ENCODE measurements at places on chromosomes 11 and 22. TPM values are rescaled to one million over a fixed set of nuclear protein-coding genes. Genes with fewer than 3 reads are reported as not detected.

- no peaks in the 10 kb centered on the region for H3K27me3 ChIP-seq
- no peak overlapping the region for H3K27ac ChIP-seq
- H3K4me3 ChIP-seq = no peak overlapping the region
- no peak for DNase-seq
- no peaks in the 10 kb centered on the region for H3K4me1 ChIP-seq
These were observed 56.7 kb downstream of the CABIN1 start for GRCh38 chr22:24067587-24068376.

- H3K27ac ChIP-seq = no peak overlapping the region
- H3K36me3 ChIP-seq = no peaks in the 10 kb centered on the region
- H3K4me3 ChIP-seq = no peak overlapping the region
- peaks cover 69% of the 10 kb centered on the region for H3K4me1 ChIP-seq
These were observed 13.4 kb downstream of the ABTB2 start for GRCh38 chr11:34344410-34344767.

The TMPRSS5 gene
- 0.33 TPM for total RNA-seq

- H3K4me3 ChIP-seq = no peak overlapping the region
- H3K4me1 ChIP-seq = no peaks in the 10 kb centered on the region
- peaks cover 3% of the 10 kb centered on the region for H3K36me3 ChIP-seq
- no peak overlapping the region for H3K27ac ChIP-seq
- H3K27me3 ChIP-seq = peaks cover 8% of the 10 kb centered on the region
These were observed 7.2 kb downstream of the LMNTD2 start for GRCh38 chr11:553083-553987.

- no peak overlapping the region for H3K4me3 ChIP-seq
- peaks cover 1% of the 10 kb centered on the region for H3K36me3 ChIP-seq
- no peak for DNase-seq
- peaks cover 17% of the 10 kb centered on the region for H3K4me1 ChIP-seq
- H3K27me3 ChIP-seq = no peaks in the 10 kb centered on the region
- no peak overlapping the region for H3K27ac ChIP-seq
These were observed 229.3 kb downstream of the CASP12 start for GRCh38 chr11:104668797-104669463.

GRCh38 chr11:33560729-33561128 is 139.9 kb downstream of the C11orf91 start:
- H3K4me1 ChIP-seq = peaks cover 11% of the 10 kb centered on the region
- no peaks in the 10 kb centered on the region for H3K27me3 ChIP-seq
- no peak overlapping the region for H3K27ac ChIP-seq
- DNase-seq = no peak

- H3K27ac ChIP-seq = no peak overlapping the region
- DNase-seq = no peak
- H3K4me3 ChIP-seq = no peak overlapping the region
- no peaks in the 10 kb centered on the region for H3K4me1 ChIP-seq
- peaks cover 49% of the 10 kb centered on the region for H3K36me3 ChIP-seq
These were observed 67.8 kb downstream of the CEP164 start for GRCh38 chr11:117395476-117395875.

The MAJIN gene
- not detected for total RNA-seq

The HSCB gene
- 11.6 TPM for total RNA-seq

DNA sequence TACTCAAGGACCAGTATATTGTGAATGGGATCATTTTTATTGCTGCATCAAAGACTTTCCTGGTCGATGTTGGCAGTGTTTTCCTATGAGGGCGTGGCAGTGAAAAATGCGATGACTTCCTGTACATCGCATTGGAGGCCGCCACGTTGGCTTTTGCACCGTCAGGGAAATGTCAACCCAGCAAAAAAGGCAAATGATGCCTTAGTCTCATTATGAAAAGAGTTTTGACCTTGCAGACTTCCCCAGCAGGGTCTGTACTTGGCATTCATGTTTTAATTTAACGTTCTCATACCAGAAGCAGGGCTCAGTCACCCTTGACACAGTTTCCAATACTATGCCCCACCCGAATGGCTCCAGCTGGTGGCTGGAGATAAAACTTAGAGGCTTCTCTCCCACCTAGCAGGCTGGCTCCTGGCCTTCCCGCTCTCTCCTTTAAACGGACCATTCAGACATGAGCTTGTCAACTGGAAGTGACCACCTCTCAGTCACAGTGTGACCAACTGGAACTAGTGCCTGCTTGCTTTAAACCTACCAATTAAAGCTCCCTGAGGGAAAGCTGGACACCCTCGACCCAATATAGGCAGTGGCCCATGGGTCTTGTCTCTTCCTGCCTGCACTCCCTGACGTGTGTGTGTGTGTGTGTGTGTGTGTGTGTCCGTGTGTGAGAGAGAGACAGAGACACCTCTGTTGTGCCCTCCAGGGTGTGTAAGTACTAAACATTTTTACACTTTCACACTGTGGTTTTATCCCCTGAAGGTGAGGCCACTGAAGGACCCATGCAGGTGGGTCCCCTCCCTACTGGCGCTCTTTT is 8.7 kb upstream of the GDPD5 start:
- H3K27ac ChIP-seq = no peak overlapping the region
- H3K4me1 ChIP-seq = peaks cover 14% of the 10 kb centered on the region
- H3K27me3 ChIP-seq = peaks cover 2% of the 10 kb centered on the region
- no peak overlapping the region for H3K4me3 ChIP-seq
- DNase-seq = no peak

DNA sequence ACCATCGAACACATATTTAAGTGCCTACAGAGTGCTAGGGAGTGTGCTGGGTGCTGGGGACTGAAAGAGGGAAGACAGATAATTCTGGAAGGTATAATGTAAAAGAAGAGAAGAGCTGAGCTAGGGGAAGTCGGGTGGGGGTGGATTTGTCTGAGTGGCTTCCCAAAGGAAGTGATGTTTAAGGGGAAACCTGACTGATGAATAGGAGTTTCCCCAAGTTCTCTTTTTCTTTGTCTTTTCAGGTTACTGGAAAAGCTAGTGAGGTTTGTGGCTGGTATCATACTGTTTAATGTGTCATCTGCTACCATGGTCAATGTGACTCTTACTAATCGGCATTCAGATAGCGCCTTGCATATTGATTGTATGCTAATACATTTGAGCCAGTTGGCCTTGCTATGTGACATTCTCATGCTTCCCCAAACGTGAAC is 151.6 kb upstream of the MTMR2 start:
- H3K27me3 ChIP-seq = no peaks in the 10 kb centered on the region
- H3K36me3 ChIP-seq = no peaks in the 10 kb centered on the region
- DNase-seq = no peak
- H3K4me3 ChIP-seq = no peak overlapping the region
- peak overlapping the region; percentile 22 for H3K27ac ChIP-seq

- no peaks in the 10 kb centered on the region for H3K4me1 ChIP-seq
- no peak overlapping the region for H3K27ac ChIP-seq
- DNase-seq = no peak
- H3K27me3 ChIP-seq = peaks cover 15% of the 10 kb centered on the region
These were observed 334.0 kb upstream of the ARHGAP42 start for GRCh38 chr11:100353083-100353482.

DNA sequence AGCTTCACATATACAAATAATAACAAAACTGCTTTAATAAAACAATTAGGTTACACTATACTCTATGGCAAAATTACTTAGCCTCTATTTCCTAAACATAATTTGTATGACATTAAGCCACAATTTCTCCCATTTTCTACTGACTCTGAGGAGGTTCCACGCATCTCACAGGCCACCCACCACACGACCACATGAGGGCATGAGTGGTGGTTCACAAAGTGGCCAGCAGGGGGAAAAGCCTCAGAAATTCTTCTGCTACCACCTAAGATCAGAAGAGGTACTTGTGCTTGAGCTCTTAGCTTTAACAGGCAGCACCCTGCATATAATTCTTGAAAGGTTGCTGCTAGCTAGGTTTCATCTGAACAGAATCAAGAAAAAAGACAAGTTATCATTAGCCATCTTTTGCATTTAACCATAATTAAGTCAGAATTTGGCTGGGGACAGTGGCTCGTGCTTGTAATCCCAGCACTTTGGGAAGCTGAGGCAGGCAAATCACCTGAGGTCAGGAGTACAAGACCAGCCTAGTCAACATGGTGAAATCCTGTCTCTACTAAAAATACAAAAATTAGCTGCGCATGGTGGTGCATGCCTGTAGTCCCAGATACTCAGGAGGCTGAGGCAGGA is 7.7 kb downstream of the LPXN start:
- no peaks in the 10 kb centered on the region for H3K4me1 ChIP-seq
- no peak overlapping the region for H3K27ac ChIP-seq
- H3K27me3 ChIP-seq = no peaks in the 10 kb centered on the region
- DNase-seq = no peak
- H3K4me3 ChIP-seq = no peak overlapping the region

- H3K36me3 ChIP-seq = peaks cover 30% of the 10 kb centered on the region
- H3K4me3 ChIP-seq = no peak overlapping the region
- no peak for DNase-seq
- H3K4me1 ChIP-seq = no peaks in the 10 kb centered on the region
- no peak overlapping the region for H3K27ac ChIP-seq
- H3K27me3 ChIP-seq = no peaks in the 10 kb centered on the region
These were observed 20.8 kb upstream of the ATP5MG start for GRCh38 chr11:118380571-118380970.

DNA sequence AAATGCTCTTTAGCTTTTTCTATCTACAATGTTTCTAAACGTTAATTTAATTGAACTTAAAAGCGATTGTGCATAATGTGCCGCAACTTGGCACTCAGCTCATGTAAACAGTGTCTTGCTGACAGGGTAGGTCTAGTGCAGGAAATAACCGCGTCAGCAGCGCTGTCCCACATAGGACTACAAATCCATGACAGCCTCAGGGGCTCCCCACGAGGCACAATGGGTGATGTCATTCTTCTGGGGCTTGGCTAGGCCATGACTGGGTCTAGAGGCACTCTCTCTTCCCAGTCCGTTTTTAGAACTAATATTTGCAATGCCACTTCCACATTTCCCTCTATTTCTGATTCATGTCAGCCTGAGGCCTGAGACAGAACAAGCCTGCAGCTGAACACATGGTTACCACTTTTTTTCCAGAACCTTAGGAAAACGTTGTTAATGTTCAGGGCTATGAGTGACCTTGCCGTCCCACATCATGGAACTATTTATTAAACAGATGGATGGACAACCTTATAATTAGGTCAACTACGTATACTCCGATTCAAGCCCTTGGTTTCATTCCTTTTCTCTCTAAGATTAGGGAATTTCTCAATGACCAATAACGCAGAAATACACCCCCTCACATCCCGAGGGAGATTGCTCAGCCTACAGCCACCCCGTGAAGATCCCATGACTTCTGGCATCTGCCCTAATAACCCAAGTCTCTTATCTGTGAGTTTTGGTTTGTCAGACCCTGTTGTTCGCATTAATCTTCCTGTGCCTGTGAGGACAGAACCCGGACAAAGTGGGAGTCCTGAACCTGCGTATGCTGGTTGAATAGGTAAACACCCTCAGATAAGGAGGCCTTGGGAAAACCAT is 19.4 kb upstream of the SNX32 start:
- DNase-seq = no peak
- H3K4me3 ChIP-seq = no peak overlapping the region
- peaks cover 4% of the 10 kb centered on the region for H3K27me3 ChIP-seq
- no peak overlapping the region for H3K27ac ChIP-seq
- peaks cover 14% of the 10 kb centered on the region for H3K4me1 ChIP-seq
- H3K36me3 ChIP-seq = peaks cover 4% of the 10 kb centered on the region

DNA sequence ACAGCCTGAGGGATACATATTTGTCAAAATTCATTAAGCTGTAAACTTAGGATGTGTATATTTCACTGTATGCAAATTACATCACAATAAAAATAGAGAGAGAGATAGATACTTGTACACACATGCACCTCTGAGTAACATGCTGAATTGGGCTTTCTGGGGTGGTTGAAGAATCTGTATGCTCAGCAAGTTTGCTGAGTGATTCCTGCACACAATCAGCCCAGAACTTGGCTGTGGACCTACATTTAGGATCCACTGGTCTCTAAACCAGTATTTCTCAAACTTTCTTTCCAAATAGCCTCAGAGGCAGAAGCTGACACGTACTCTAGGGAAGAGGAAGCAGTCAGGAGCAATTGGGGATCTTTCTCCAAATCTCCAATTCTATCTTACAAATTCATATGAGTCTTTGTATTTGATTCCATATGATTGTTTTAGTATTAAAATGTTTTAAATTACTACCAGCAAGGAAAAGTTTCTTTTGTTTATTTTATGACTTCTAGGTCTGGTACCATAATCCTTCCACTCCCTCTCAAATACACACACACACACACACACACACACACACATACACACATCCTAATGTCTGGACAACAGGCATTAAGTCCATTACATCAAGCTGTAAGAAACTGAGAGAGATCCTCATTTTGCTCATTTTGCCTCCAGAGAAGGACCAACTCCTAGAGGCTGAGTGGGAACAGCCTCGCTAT is 20.0 kb downstream of the SYT13 start:
- H3K36me3 ChIP-seq = peaks cover 1% of the 10 kb centered on the region
- no peak overlapping the region for H3K4me3 ChIP-seq
- no peak for DNase-seq
- H3K4me1 ChIP-seq = peaks cover 43% of the 10 kb centered on the region

The ZNF214 gene
- total RNA-seq = 1.4 TPM

GRCh38 chr11:76041208-76041607 is 165.1 kb downstream of the WNT11 start:
- H3K27ac ChIP-seq = no peak overlapping the region
- H3K4me3 ChIP-seq = no peak overlapping the region

DNA sequence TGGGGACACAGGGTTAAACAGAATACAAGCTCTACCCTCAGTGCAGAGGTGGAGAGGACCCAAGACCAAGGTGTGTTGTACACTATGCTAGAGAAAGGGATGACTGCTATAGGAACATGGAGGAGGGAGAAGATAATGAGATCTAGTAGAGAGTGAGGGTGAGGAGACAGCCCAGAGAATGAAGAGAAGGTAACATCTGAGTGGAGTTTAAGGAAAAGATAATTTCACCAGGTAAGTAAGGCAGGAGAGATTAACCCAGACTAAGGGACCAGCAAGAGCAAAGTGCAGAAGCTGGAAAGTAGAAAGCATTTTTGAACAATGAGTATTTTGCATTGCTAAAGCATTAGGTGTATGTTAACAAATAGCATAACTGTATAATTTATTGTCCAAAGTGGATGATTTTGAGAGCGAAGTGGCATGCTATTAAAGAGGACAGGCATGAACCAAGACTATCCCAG is 128.8 kb downstream of the RASSF10 start:
- H3K4me3 ChIP-seq = no peak overlapping the region
- H3K27me3 ChIP-seq = no peaks in the 10 kb centered on the region
- DNase-seq = no peak
- H3K36me3 ChIP-seq = no peaks in the 10 kb centered on the region
- H3K27ac ChIP-seq = no peak overlapping the region

Data from chondrocyte (in vitro differentiated cells).